HCT116 (cell line): ENCODE measurements at places on chromosomes 3 and 15.

GRCh38 chr3:29156086-29156715, 124.7 kb upstream of the RBMS3 start:
- no peaks in the 10 kb centered on the region for H3K4me1 ChIP-seq
- no peak overlapping the region for H3K4me3 ChIP-seq
- no peaks in the 10 kb centered on the region for H3K36me3 ChIP-seq

- H3K36me3 ChIP-seq, result no peaks in the 10 kb centered on the region
- no peaks in the 10 kb centered on the region for H3K27me3 ChIP-seq
- H3K4me1 ChIP-seq, result no peaks in the 10 kb centered on the region
Observed at GRCh38 chr3:58688574-58688973, 22.0 kb upstream of the FAM3D start.

DNA sequence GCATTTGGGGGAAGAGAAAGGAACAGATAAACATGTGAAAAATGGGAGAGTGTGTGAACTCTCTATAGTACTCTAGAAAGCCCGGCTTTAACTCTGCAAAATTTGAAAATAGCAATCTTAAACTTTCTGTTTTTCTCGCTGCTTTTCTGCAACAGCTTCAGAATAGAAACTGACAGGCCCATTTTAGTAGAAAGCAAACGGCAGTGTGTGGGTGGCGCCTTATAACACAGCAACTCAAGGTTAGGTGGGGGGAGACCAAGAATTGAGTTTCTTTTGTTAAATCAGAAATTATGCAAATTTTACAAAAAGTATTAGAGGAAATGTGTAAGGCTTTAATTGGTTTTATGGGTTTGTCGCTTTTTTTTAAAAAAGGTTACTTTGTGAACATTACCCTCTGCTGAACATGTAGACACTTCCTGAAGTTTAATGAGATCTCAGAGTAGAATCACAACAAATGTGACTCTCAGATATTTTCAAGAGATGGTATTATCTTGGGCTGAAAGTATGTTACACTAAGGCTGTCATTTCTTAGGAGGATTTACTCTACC, 107.0 kb downstream of the PTPRG start:
- no peak for DNase-seq
- no peaks in the 10 kb centered on the region for H3K27me3 ChIP-seq
- H3K36me3 ChIP-seq, result no peaks in the 10 kb centered on the region
- H3K27ac ChIP-seq, result no peak overlapping the region
- H3K4me1 ChIP-seq, result peaks cover 41% of the 10 kb centered on the region
- H3K4me3 ChIP-seq, result no peak overlapping the region

GRCh38 chr3:32391643-32392535, at the start of gene CMTM7:
CMTM7 (plus strand) TSS chr3:32391853; CDS start chr3:32391907, 54 bp downstream.
- H3K4me1 ChIP-seq, result peaks cover 13% of the 10 kb centered on the region
- peak within 1 kb of the TSS; percentile 92 for H3K27ac ChIP-seq
- DNase-seq, result peak; percentile 37
- no peaks in the 10 kb centered on the region for H3K27me3 ChIP-seq
- peak within 1 kb of the TSS; percentile 89 for H3K4me3 ChIP-seq
